ENCODE measurements at places on chromosomes 5 and 9.

DNA sequence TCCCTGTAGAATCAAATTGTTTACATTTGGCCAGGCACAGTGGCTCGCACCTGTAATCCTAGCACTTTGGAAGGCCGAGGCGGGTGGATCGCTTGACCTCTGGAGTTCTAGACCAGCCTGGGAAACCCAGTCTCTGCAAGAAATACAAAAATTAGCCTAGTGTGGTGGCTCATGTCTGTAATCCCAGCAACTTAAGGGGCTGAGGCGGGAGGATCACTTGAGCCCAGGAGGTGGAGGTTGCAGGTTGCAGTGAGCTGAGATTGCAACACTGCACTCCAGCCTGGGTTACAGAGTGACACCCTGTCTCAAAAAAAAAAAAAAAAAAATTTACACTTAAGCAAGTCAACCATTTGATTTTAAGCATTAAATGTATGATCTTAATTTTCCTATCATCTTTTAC, 17.5 kb upstream of the IQGAP2 start:
- DNase-seq = no peak

DNA sequence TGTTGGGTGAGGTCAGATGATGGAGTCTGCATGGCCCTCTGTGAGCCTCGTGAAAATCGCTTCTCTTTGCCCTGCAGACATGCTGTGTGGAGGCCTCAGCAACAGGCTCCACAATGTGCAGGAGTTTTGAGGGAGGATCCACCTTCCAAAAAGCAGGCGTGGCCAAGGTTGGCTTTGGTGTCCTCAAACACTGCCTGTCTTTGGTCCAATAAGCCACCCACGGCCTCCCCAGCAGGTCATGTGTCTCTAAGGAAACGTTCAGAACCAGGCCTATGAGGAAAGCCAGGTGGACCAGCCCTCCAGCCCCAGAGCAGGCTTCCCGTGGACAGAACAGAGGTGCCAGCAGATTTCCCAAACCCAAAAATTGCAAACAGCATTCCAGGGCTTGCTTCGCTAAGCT, 340.7 kb upstream of the IRX2 start:
- no peak for DNase-seq

DNA sequence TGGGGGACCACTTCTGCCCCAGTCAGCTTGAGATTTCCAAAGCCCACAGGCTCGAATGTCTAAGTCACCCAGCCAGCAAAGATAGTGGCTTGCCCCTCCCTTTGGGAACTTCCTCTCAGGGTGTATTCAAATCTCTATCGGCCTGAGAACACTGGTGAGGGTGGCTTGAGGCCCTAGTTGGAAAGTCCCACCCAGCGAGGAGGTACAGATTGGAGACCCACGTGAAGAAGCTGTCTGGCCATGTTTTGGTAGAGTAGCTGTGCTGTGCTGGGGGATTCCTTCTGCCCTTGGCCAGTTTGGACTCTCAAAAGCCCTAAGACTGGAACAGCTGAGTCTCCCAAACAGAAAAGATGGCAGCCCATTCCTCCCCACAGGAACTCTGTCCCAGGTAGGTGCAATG, 172.7 kb upstream of the RIOK2 start:
- DNase-seq = no peak

- no peak for DNase-seq
These were observed 100.6 kb upstream of the NREP start for GRCh38 chr5:111857623-111858022.

DNA sequence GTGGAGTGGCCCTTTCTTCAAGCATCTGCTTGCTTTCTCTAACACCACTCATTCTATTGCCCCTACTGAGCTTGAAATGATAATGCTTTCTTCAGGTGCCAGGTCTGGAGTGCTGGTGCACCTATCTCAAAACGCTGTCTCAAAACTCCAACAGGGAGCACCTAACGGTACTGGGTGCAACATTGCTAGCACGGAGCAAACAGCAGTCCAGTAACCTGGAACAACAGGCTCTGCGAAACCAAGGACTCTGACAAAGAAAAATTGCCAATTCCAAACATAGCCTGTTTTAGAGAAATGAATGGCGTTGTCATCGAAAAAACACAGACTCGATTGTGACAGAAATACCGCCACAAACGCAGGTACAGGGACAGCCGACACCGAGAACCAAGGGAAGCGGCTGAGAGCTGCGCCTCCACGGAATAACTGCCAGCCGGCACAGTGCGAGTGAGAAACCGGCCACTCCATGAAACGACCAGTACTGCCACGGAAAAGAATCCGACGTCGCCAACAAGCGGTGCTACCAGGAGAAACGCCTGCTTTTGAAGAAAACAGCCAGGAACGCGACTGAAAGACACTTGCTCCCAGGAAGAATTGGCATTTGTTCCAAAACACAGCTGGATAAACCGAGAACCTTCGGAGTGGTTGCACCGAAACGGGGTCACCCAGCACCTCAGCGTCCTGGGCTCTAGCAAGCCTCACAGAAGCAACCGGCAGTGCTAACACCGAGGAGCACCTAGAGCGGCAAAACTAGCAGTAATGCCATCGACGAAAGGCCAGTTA, 3.1 kb downstream of the ANXA2R start:
- peak; percentile 17 for DNase-seq

DNA sequence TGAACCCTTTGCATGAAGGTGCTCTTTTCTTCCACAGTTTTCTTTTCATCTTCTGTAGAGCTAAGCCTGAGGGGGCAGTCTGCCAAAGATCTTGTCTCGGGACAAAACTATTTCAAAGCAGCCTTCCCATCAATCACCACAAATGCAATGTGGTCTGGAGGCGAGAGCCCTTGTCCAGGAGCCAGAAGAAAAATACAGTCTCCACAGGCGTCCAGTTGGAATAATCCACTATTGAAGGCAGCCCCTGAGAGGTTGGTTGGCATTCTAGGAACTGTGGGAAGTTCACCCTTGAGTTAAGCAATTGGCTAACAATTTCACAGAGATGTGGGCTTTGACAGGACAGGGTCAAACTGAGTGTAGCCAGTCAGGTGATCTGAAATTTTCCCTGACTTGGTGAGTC, 72.0 kb downstream of the SEMA6A start:
- peak; percentile 5 for DNase-seq

- DNase-seq = peak; percentile 96
These were observed 56.2 kb upstream of the ZSWIM6 start for GRCh38 chr5:61275841-61276240.

- DNase-seq = no peak
These were observed 185.1 kb upstream of the ELAVL2 start for GRCh38 chr9:24011009-24011717.

- no peak for DNase-seq
These were observed 199.0 kb downstream of the DNAH5 start for GRCh38 chr5:13745508-13745907.

DNA sequence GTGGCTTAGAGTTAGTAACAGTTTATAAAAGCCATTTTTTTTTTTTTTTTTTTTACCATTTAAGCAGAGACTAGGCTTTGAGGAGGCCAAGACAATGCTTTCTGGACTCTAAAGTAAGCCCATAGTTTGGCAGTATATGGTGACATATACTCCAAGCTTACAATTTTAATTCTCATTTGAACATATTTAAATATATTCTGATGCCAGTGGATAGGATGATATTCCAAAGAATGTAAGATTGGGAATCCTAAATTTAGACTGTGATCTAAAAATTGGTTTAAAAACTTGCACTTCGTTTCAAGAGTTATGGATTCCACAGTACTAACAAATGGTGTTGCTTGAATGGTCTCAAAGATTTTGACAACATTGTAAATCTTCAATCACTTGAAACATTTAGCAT, 112.1 kb downstream of the CWC27 start:
- no peak for DNase-seq

- no peak for DNase-seq
These were observed 3.3 kb downstream of the LCN12 start for GRCh38 chr9:136955202-136955942.

DNA sequence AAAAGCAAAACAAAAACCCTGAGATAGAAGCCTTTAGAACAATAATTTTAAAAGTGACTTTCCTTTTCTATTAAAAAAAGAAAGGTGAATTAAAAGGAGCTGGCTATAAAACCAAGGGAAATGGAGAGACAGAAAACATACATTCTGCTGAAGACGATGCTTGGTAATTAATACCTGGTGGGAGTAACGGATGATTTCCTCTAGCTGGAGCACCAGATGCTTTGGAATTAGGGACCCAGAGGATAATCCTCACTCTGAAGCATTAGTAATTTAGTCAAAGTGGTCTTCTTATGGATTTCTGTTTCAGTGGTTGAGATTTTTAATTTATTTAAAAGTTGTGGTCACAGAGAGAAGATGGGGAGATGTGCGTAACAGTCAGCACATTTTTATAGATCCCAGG, 982.5 kb downstream of the TLE4 start:
- no peak for DNase-seq

DNA sequence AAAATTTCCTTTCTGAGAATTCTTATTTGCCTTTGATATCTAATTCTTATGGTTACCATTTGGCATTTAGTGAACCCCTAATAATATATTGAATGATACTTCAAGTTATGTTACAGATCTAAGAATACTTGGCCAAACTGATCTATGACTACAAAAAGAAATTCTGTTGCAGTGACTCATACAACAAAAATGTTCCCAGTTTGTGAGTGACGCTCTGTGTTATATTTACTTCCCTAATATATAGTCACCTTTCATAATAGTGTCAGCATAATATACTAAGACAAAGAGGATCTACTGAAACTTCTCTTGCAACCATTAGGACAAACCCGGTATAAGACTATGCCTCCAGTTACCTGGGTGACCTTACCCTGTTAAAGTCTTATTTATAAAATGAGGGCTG, 216.9 kb upstream of the TLX3 start:
- DNase-seq = peak; percentile 5

DNA sequence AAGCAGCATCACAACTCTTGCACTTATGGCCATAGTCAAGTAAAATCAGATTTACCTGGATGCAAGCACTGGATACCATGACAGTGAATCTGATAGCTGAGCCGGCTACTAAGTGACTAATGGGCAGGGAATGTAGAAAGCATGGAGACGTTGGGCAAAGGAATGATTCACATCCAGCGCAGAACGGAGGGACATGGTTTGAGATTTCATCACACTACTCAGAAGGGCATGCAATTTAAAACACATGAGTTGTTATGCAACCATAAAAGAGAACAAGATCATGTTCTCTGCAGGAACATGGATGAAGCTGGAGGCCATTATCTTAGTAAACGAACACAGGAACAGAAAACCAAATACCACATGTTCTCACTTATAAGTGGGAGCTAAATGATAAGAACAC, 169.1 kb upstream of the PIK3R1 start:
- peak; percentile 86 for DNase-seq

DNA sequence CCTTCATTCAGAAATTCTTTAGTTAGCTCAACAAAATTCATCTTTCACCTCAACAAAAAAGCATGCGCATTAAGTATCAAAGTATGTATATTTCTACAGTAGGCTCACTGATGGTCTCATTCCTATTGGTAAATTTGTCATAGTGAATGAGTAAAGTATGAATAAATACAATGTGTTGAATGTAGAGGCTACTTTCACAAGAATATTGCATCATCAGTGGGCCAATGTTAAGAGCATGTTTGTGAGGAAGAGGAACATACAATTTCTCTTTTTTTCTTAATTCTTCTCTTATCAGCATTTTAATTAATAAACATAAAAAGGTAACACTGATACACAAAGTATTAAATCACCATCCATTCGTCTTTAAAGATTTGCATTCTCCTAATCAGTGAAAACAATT, 505.1 kb downstream of the CETN3 start:
- no peak for DNase-seq

GRCh38 chr9:13648676-13649075, 369.2 kb upstream of the MPDZ start:
- no peak for DNase-seq

- no peak for DNase-seq
These were observed 598.3 kb downstream of the CCDC171 start for GRCh38 chr9:16150938-16151650.

GRCh38 chr5:116478491-116478890, 96.1 kb downstream of the SEMA6A start:
- DNase-seq = no peak

DNA sequence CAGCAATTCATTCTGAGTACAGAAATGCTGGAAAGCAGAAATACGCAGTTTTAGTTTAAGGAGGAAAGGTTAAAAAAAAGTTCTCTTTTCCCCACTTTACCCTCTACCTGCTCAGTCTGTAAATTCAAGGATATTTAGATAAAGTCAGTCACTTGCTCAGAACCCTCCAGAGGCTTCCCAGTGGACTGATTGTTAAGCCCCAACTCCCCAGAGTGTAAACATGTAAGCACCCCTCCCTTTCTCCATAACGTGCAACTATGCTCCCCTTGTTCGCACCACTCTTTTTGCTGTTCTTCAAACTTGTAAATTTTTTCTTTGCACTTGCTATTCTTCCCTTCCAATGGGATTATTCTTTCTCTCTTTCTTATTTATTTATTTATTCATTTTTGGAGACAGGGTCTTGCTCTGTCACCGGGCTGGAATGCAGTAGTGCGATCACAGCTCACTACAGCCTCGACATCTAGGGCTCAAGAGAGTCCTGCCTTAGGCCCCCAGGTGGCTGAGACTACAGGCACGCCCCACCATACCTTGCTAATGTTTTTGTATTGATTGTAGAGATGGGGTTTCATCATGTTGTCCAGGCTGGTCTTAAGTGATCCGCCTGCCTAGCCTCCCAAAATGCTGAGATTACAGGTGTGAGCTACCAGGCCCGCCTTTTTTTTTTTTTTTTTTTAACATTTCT, 32.5 kb upstream of the ERBIN start:
- no peak for DNase-seq

GRCh38 chr5:151923866-151924476, 680 bp downstream of the GLRA1 start:
- no peak for DNase-seq

GRCh38 chr5:14710313-14710994, 45.9 kb downstream of the OTULIN start:
- DNase-seq = no peak
